ENCODE measurements at places on chromosomes 3 and 15.

- no peak for DNase-seq
These were observed 249.9 kb downstream of the ROBO1 start for GRCh38 chr3:79517766-79518413.

GRCh38 chr3:32303399-32303747, 64.9 kb downstream of the CMTM8 start:
- peak; percentile 63 for DNase-seq

- DNase-seq: no peak
These were observed 2.0 kb upstream of the BAHD1 start for GRCh38 chr15:40438712-40439111.

DNA sequence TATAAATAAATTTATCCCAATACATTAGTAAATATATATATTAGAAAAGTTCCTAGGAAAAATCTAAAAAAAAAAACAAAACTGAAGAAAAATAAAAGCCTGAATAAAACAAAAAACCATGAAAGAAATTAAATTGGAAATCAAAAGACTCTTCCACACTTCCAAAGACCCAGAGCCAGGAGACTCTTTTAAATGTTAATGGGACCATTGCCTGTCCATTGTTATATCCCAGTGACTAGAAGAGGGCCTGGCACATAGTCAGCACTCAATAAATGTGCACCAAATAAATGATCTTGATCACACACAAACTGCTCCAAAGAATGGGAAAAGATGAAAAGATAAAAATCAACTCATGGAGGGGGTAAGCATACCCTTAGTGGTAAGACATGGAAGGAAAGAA, 51.3 kb upstream of the CLDN18 start:
- DNase-seq: no peak
